Muscle of leg (tissue), 16 donors: ENCODE measurements at places on chromosomes 11 and 22. TPM values are rescaled to one million over a fixed set of nuclear protein-coding genes. Genes with fewer than 3 reads are reported as not detected.

GRCh38 chr22:44638971-44639760 lies 62.8 kb upstream of the PRR5 start:
- H3K27ac ChIP-seq = peak overlapping the region; percentile 87
- H3K36me3 ChIP-seq = no peaks in the 10 kb centered on the region
- H3K4me1 ChIP-seq = peaks cover 26% of the 10 kb centered on the region
- H3K4me3 ChIP-seq = no peak overlapping the region

DNA sequence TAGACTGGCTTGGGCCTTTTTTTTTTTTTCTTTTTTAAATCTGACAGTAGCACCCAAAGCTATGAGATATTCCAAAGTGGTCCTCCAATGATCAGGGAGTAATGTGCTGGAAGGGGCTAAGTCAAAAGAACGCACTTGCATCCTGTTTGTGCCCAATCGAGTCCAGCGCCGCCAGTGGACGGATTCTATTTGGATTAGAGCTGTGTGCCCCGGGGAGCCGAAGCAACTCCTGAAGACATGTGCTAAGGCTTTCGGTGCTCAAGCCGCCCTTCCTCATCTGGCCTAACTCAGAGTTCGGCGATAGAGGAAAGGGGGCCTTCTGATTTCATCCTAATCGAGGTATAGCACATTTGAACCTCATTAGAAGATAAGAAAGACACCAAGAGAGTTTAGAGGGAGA lies 147.8 kb upstream of the NECTIN1 start:
- H3K27me3 ChIP-seq = peaks cover 22% of the 10 kb centered on the region
- H3K27ac ChIP-seq = no peak overlapping the region
- no peak for DNase-seq
- no peaks in the 10 kb centered on the region for H3K4me1 ChIP-seq
- no peak overlapping the region for H3K4me3 ChIP-seq

LZTR1 gene
- total RNA-seq = 34.2 TPM

TXN2 gene
- 25.5 TPM for total RNA-seq

CD6 gene
- 0.18 TPM for total RNA-seq

SAMM50 gene
- total RNA-seq = 34.9 TPM

RASSF10 gene
- total RNA-seq = 0.35 TPM

- H3K27me3 ChIP-seq = no peaks in the 10 kb centered on the region
- H3K4me1 ChIP-seq = peaks cover 13% of the 10 kb centered on the region
- H3K27ac ChIP-seq = no peak overlapping the region
- DNase-seq = no peak
- H3K36me3 ChIP-seq = peaks cover 35% of the 10 kb centered on the region
- no peak overlapping the region for H3K4me3 ChIP-seq
Observed at GRCh38 chr22:25484521-25485315, 79.8 kb upstream of the GRK3 start.

GRCh38 chr11:68806931-68807844 lies 34.5 kb downstream of the CPT1A start:
- H3K27ac ChIP-seq = no peak overlapping the region
- H3K4me1 ChIP-seq = peaks cover 3% of the 10 kb centered on the region
- H3K4me3 ChIP-seq = no peak overlapping the region
- H3K36me3 ChIP-seq = peaks cover 14% of the 10 kb centered on the region

GRCh38 chr11:61138935-61139334 lies 22.3 kb downstream of the VPS37C start:
- H3K36me3 ChIP-seq = peaks cover 9% of the 10 kb centered on the region
- peak; percentile 32 for DNase-seq
- peaks cover 47% of the 10 kb centered on the region for H3K4me1 ChIP-seq
- H3K27ac ChIP-seq = peak overlapping the region; percentile 17
- H3K4me3 ChIP-seq = no peak overlapping the region

DNA sequence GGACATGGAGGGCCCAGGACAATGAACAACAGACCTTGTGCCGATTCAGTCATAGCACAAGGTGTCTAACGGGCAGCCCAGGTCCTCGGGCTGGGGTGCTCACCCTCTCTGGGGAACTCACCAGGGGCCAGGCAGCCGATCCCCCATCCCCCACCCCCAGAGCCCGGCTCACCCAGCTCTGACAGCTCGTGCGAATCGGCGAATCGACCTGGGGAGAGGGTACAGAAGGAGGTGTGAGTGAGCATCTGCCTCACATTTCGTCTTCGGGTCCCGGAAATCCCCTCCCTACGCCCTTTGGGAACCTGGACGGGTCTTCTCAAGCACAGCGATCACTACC lies 423 bp downstream of the PEX16 start:
- peaks cover 28% of the 10 kb centered on the region for H3K4me1 ChIP-seq
- H3K4me3 ChIP-seq = peak overlapping the region; percentile 99
- H3K27me3 ChIP-seq = peaks cover 25% of the 10 kb centered on the region
- no peak for DNase-seq
- H3K27ac ChIP-seq = peak overlapping the region; percentile 96
- H3K36me3 ChIP-seq = peaks cover 30% of the 10 kb centered on the region

GRCh38 chr22:49733631-49734030 lies 94.0 kb downstream of the BRD1 start:
- H3K4me3 ChIP-seq = no peak overlapping the region
- H3K4me1 ChIP-seq = peaks cover 10% of the 10 kb centered on the region
- H3K27ac ChIP-seq = no peak overlapping the region
- H3K27me3 ChIP-seq = peaks cover 7% of the 10 kb centered on the region
- DNase-seq = no peak

GRCh38 chr22:46053563-46054090 lies 76.7 kb upstream of the WNT7B start:
- peak; percentile 85 for DNase-seq
- H3K36me3 ChIP-seq = peaks cover 12% of the 10 kb centered on the region
- no peaks in the 10 kb centered on the region for H3K27me3 ChIP-seq
- peaks cover 57% of the 10 kb centered on the region for H3K4me1 ChIP-seq

GRCh38 chr11:87675993-87676392 lies 499.2 kb downstream of the RAB38 start:
- no peak for DNase-seq

- no peaks in the 10 kb centered on the region for H3K27me3 ChIP-seq
- no peak overlapping the region for H3K27ac ChIP-seq
- no peak overlapping the region for H3K4me3 ChIP-seq
Observed at GRCh38 chr11:38809521-38809920, 2211.5 kb upstream of the RAG2 start.

DNA sequence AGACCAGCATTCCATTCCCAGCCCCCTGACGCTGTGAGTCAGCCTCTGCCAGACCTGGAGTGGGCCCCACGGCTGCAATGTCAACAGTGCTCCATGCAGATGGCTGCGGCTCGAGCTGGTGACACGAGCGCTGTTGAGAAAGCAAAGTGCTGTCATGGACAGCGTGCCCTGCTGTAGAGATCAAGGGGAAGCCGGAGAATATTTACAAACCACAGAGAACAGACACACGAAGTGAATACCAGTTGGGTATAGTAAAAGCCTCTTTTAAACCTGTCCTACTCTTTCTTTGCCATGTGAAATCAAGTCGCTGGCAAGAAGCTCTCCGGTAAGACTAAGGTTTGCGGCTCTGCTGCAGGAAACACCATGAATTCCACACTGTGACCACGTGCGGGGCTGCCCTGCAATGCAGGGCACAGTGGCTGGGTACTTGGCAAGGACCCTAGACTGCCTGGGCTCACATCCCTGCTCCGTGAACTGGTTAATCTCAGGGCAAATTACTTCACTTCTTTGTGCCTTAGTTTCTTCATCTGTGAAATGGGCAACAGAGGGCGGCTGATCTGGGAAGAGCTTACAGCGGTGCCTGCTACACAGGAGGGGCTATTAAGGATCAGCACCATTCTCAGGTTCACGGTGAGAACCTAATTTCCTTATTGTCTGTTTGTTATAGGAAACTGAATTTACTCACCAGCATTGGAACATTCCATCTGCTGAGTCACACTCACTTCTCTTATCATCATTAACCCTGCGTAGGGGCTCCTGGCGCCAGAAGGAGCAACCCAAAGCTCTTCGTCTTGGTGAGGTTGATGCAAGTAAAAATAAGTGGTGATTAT lies 27.8 kb upstream of the ELFN2 start:
- DNase-seq = no peak
- H3K27me3 ChIP-seq = peaks cover 41% of the 10 kb centered on the region
- no peaks in the 10 kb centered on the region for H3K36me3 ChIP-seq

DNA sequence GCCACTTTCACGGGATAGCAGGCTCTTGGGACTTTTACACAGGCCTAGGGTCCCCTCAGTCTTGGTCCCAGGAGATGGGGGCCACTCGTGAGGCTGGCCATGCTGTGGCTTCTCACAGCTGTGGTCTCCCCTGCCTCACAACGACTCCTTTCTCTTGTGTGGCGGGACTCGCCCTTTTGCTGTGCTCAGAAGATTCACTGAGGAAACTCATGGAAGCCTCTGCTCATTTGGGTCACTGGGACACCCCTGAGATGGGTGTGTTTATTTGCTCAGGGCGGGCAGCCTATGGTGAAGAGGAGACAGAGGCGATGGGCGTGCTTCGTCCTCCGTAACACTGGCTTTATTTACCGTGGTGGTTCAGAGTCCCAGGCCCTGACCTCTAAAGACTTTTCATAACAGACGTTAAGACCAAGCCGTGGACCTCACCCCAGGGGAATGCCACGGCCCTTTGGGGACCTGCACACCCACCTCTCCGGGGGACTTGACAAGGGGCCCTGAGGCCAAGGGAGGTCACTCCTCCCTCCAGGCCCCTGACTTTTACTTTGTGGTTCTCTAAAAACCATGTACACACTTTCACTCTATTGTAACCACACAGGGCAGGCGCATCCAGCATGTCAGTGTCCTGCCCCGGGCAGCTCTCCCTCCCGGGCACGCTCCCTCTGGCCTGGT lies 15.5 kb downstream of the TEF start:
- H3K27me3 ChIP-seq = no peaks in the 10 kb centered on the region
- no peak overlapping the region for H3K4me3 ChIP-seq
- H3K27ac ChIP-seq = no peak overlapping the region
- peaks cover 55% of the 10 kb centered on the region for H3K36me3 ChIP-seq

DNA sequence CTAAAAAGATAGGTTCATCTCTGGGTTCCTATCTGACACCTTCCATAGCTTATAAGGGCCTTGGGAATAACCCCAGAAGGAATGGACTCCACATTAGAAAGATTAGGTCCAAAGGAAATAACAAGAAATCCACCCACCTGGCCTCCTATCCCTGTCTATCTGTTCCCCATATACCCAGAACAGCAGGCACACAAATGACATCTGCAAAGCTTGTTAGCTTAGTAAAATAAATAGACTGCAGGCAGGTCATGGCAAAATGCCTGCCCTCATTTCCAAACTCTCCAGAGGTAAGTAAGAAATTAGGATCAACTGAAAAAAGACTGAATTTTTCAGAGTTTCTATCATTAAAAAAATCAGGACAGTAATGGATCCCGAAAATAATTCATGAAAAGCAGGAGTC lies 489.5 kb downstream of the DLG2 start:
- no peak for DNase-seq
- no peak overlapping the region for H3K4me3 ChIP-seq
- no peaks in the 10 kb centered on the region for H3K27me3 ChIP-seq

GRCh38 chr11:116177521-116178210 lies 595.1 kb downstream of the BUD13 start:
- no peak for DNase-seq
- H3K36me3 ChIP-seq = no peaks in the 10 kb centered on the region
- H3K27me3 ChIP-seq = peaks cover 11% of the 10 kb centered on the region
- no peak overlapping the region for H3K27ac ChIP-seq
- peaks cover 23% of the 10 kb centered on the region for H3K4me1 ChIP-seq
- H3K4me3 ChIP-seq = no peak overlapping the region

DNA sequence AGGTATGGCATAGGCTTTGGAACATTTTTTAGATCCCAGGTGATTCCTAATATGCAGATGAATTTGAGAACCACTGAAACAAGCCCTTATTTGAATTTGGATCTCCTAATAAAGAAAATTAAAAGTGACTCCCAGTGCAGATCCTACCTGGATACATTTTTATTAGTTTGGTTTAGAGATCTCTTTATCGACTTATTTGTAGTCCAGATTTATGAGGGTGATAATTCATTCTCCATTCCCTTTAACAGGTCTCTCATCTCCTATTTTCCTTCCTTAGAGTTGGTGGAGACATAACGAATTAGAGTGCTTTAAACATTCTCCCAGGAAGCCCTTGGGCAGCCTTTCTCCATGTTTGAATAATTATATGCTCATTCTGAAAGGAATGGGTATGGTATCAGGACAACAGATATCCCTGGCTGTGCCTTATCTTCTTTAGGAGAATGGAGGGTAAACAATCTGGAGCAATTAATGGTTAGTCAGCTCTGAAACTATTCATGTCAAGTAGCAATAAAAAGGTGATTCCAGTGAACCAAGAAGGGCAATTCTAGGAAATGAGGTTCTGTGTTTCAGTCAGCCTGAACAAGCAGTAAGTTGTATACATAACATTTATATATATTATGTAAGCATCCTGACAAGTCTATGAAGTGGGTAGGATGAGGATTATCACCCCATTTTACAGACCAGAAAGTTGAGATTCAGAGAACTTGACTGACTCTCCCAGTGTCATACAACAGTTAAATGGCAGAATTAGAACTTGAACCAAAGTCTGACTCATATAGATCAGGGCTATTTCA lies 53.9 kb upstream of the RCE1 start:
- H3K27me3 ChIP-seq = no peaks in the 10 kb centered on the region
- no peak for DNase-seq
- no peak overlapping the region for H3K4me3 ChIP-seq
- no peak overlapping the region for H3K27ac ChIP-seq
- no peaks in the 10 kb centered on the region for H3K4me1 ChIP-seq

SCN4B gene
- 2.4 TPM for total RNA-seq

- no peaks in the 10 kb centered on the region for H3K27me3 ChIP-seq
- peak overlapping the region; percentile 2 for H3K27ac ChIP-seq
- peak; percentile 92 for DNase-seq
Observed at GRCh38 chr22:24516301-24516737, 21.2 kb downstream of the UPB1 start.

OR5A1 gene
- total RNA-seq = not detected

DNA sequence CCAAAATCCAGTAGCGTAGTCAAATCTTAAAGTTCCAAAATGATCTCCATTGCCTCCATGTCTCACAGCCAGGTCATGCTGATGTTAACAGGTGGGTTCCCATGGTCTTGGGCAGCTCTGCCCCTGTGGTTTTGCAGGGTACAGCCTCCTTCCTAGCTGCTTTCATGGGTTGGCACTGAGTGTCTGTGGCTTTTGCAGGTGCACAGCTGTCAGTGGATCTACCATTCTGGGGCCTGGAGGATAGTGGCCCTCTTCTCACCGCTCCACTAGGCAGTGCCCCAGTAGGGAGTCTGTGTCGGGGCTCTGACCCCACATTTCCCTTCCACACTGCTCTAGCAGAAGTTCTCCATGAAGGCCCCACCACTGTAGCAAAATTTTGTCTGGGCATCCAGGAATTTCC lies 132.8 kb downstream of the KCNC1 start:
- no peak overlapping the region for H3K27ac ChIP-seq
- no peak for DNase-seq
- H3K4me3 ChIP-seq = no peak overlapping the region
- H3K4me1 ChIP-seq = peaks cover 2% of the 10 kb centered on the region
- H3K27me3 ChIP-seq = no peaks in the 10 kb centered on the region
- H3K36me3 ChIP-seq = no peaks in the 10 kb centered on the region

GRCh38 chr11:17418444-17419081 lies 30.1 kb upstream of the KCNJ11 start:
- peaks cover 24% of the 10 kb centered on the region for H3K4me1 ChIP-seq
- no peak overlapping the region for H3K4me3 ChIP-seq
- H3K36me3 ChIP-seq = no peaks in the 10 kb centered on the region
- H3K27ac ChIP-seq = no peak overlapping the region
- DNase-seq = no peak
